HepG2 (cell line): ENCODE measurements at places on chromosomes 7 and 10. TPM values are rescaled to one million over a fixed set of nuclear protein-coding genes. Genes with fewer than 3 reads are reported as not detected.

DNA sequence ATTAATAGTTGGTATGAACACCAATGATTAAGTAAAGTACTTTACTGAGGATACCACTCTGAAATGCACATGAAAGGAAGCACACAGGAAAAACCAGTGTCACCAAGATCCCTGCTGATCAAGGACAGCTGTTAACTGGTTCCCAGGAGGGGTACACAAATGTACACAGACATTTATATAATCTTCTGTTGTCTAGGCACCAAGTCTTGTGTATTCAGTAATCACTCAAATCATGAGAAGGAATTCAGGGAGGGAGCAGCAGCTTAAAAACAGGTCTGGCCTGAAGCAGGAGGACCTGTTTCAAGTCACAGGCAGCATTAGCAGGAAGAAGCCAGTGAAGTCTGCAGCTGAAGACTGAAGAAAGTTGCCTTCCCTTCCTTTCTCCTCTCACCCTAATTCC, 18.7 kb downstream of the MPP7 start:
- H3K4me3 ChIP-seq, result no peak overlapping the region
- H3K36me3 ChIP-seq, result no peaks in the 10 kb centered on the region
- H3K4me1 ChIP-seq, result peaks cover 41% of the 10 kb centered on the region
- peak overlapping the region; percentile 44 for H3K27ac ChIP-seq
- DNase-seq, result peak; percentile 46

CREB5 gene
- 0.38 and 0.45 TPM in 2 replicates for total RNA-seq

DNA sequence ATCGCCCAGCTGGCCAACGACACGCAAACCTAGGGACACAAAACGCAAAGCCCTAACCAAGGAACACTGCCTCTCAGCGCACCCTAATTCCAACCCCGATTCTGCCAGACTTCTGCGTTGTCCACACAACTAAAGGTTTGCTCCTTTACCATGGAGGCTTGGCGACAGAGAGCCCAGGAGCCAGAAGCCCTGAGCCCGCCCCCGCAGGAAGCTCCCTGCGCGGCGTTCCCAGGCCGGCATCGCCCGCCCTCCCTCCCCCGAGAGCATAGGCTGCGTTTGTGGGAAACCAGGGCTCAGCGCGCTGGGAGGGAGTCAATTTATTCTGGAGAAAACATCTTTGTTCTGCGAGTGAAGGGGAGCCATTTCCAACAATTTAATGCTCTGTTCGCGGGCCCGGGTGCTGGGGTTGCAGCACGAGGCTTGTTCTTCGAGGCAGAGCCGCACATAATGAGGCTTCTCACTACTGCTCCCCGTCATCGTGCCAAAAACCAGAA, 103.9 kb downstream of the GRID1 start:
- DNase-seq, result no peak
- H3K4me1 ChIP-seq, result no peaks in the 10 kb centered on the region
- H3K4me3 ChIP-seq, result no peak overlapping the region
- H3K27me3 ChIP-seq, result peaks cover 48% of the 10 kb centered on the region
- H3K27ac ChIP-seq, result no peak overlapping the region

DNA sequence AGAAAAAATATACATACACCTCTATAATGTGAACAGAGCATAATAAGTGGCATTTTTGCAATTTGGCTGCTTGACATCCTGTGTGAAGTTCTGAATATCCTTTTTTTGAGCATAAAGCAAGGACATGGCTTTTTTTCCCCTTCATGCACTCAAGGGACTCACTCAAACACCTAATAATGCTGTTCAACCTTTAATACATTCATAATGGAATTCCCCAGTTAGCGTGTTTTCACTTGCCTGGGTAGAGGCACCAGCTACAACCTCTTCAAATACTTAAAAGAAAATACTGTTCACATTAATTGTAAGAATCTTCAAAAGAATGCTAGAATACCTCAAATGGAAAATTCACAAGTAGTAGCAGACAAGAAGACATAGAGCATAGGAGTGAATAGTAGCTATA, 316.8 kb downstream of the PCDH15 start:
- no peaks in the 10 kb centered on the region for H3K4me1 ChIP-seq
- no peak for DNase-seq
- no peaks in the 10 kb centered on the region for H3K36me3 ChIP-seq
- H3K27ac ChIP-seq, result no peak overlapping the region
- no peak overlapping the region for H3K4me3 ChIP-seq
- no peaks in the 10 kb centered on the region for H3K27me3 ChIP-seq

- H3K36me3 ChIP-seq, result no peaks in the 10 kb centered on the region
- H3K4me3 ChIP-seq, result no peak overlapping the region
- no peak for DNase-seq
- H3K4me1 ChIP-seq, result peaks cover 20% of the 10 kb centered on the region
- H3K27me3 ChIP-seq, result no peaks in the 10 kb centered on the region
These were observed 38.7 kb upstream of the SVOPL start for GRCh38 chr7:138739859-138740258.

ARHGEF35 gene
- 0.18 TPM in 1 of 2 replicates, not detected in the other for total RNA-seq

DNA sequence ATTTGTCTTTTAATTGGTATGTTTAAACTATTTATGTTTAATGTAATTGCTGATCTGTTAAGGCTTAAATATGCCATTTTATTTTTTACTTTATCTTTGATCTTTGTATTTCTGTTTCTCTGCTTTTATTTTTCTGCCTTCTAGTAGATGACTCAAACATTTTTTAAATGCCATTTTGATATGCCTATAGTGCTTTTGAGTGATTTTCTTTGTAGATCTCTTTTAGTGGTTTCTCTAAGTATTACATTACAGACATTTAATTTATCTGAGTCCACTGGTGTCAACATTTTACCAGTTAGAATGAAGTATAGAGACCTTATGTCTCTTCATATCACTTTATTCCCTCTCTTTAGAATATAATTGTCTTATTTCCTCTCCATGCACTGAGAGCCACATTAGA, 32.7 kb downstream of the IL6 start:
- H3K4me3 ChIP-seq, result no peak overlapping the region
- H3K27ac ChIP-seq, result no peak overlapping the region
- H3K27me3 ChIP-seq, result 0 out of 2 replicates have a peak, but pooled peaks cover 1% of the 10 kb centered on the region
- H3K36me3 ChIP-seq, result no peaks in the 10 kb centered on the region
- no peaks in the 10 kb centered on the region for H3K4me1 ChIP-seq

ELN gene
- 0.08 and 0.15 TPM in 2 replicates for total RNA-seq

GRCh38 chr7:17236603-17237002, 61.8 kb upstream of the AHR start:
- no peak for DNase-seq
- H3K36me3 ChIP-seq, result no peaks in the 10 kb centered on the region
- no peak overlapping the region for H3K27ac ChIP-seq
- H3K4me1 ChIP-seq, result peaks cover 22% of the 10 kb centered on the region
- peaks cover 8% of the 10 kb centered on the region for H3K27me3 ChIP-seq

DNA sequence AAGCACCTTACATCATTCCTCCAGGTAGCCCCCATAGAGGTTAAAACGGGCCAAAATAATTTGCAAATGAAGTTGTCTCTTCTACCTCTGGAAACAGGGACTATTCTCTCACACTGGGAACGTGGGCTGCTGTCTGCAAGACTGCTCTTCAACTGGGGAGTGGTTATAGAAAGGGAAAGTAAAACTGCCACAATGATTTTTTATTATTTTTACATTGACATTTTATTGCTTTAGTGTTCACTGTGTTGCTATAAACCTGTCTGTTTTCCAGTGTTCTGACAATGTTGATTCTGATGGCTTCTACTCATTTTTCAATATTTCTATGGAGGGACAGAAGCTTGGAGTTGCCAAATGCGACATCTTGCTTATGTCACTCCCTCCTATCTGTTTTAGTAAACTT, 115.1 kb upstream of the ANTXRL start:
- H3K4me1 ChIP-seq, result no peaks in the 10 kb centered on the region
- H3K4me3 ChIP-seq, result no peak overlapping the region
- DNase-seq, result no peak
- H3K36me3 ChIP-seq, result no peaks in the 10 kb centered on the region
- no peak overlapping the region for H3K27ac ChIP-seq
- no peaks in the 10 kb centered on the region for H3K27me3 ChIP-seq

- no peaks in the 10 kb centered on the region for H3K27me3 ChIP-seq
- no peaks in the 10 kb centered on the region for H3K36me3 ChIP-seq
- no peak for DNase-seq
- H3K27ac ChIP-seq, result no peak overlapping the region
- H3K4me3 ChIP-seq, result no peak overlapping the region
- no peaks in the 10 kb centered on the region for H3K4me1 ChIP-seq
These were observed 753.4 kb downstream of the NRG3 start for GRCh38 chr10:82628373-82628772.

DNA sequence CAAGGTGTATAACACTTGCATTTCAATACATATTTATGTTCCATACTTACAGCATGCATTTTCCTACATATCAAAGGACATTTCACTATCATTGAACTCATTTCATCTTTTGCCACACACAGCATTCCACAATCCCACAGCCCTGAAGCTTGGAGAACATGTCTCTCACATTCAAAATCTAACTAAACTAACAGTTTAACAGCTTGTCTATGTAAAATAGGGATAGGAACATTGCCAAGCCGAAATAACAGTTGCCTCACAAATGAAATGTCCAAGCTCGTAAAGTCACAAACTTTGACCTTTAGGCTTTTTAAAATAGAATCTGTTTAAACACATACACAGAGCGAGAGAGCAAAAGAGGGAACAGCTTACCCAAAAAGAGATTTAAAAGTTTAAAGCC, 65.3 kb downstream of the HGF start:
- no peaks in the 10 kb centered on the region for H3K36me3 ChIP-seq
- H3K27me3 ChIP-seq, result no peaks in the 10 kb centered on the region
- no peak overlapping the region for H3K4me3 ChIP-seq
- no peaks in the 10 kb centered on the region for H3K4me1 ChIP-seq
- DNase-seq, result no peak

- no peak overlapping the region for H3K27ac ChIP-seq
- H3K4me3 ChIP-seq, result no peak overlapping the region
- no peak for DNase-seq
- no peaks in the 10 kb centered on the region for H3K36me3 ChIP-seq
These were observed 196.8 kb upstream of the POT1 start for GRCh38 chr7:125126376-125126775.

FAM25A gene
- not detected in 2 replicates for total RNA-seq

GRCh38 chr10:28677888-28678686, 766 bp downstream of the BAMBI start:
- peaks cover 7% of the 10 kb centered on the region for H3K36me3 ChIP-seq
- H3K4me1 ChIP-seq, result peaks cover 31% of the 10 kb centered on the region
- H3K27ac ChIP-seq, result peak overlapping the region; percentile 71

CDC14C gene
- 0.09 TPM in 1 of 2 replicates, not detected in the other for total RNA-seq

GRCh38 chr10:43372765-43373361, 1.4 kb downstream of the FXYD4 start:
- no peak overlapping the region for H3K27ac ChIP-seq
- peaks cover 8% of the 10 kb centered on the region; the same call in 1 of the 3 replicates for H3K27me3 ChIP-seq

GRCh38 chr7:79130715-79131114, 322.8 kb downstream of the MAGI2 start:
- H3K4me1 ChIP-seq, result 0 out of 2 replicates have a peak, but pooled peaks cover 8% of the 10 kb centered on the region
- DNase-seq, result no peak
- no peaks in the 10 kb centered on the region for H3K36me3 ChIP-seq
- H3K27ac ChIP-seq, result no peak overlapping the region

MBLAC1 gene
- 1.8 and 2.1 TPM in 2 replicates for total RNA-seq

RSU1 gene
- 35.1 and 49.7 TPM in 2 replicates for total RNA-seq

WEE2 gene
- total RNA-seq, result not detected in 2 replicates

- H3K4me3 ChIP-seq, result peak overlapping the region; percentile 95
- H3K27ac ChIP-seq, result peak overlapping the region; percentile 70
- peaks cover 71% of the 10 kb centered on the region for H3K4me1 ChIP-seq
- H3K36me3 ChIP-seq, result peaks cover 7% of the 10 kb centered on the region; the same call in 2 of the 3 replicates
- H3K27me3 ChIP-seq, result no peaks in the 10 kb centered on the region; the same call in 2 of the 3 replicates
These were observed 548 bp downstream of the AGAP3 start for GRCh38 chr7:151086802-151087244.

DNA sequence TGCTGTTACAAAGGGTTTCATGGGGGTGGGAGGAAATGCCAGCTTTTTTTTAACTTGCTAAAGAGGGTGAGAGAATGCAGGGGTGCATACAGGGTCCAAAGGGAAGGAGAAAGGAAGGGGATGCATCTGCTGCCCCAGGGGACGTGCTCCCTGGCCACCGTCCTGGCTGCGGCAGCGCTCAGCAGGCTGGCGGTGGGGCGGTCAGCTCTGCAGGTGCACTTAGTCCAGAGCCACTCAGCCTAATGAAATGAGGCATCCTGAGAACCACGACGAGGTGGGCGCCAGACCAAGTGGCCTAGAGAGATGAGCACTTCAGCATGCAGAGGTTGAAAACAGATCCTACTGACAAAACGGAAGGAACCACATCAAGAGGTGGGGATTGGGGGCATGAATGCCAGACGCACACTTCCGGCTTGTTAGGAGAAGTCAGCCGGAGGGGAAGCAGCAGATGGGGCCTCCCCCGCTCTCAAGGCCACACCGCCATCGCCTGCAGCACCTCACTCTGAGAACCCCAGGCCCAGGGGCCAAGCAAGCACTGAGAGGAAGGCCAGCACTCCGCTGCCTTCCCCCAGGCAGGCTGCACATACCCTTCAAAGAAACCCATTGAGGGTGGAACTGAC, 94.5 kb downstream of the MAD1L1 start:
- H3K27me3 ChIP-seq, result no peaks in the 10 kb centered on the region
- no peaks in the 10 kb centered on the region for H3K4me1 ChIP-seq
- H3K4me3 ChIP-seq, result no peak overlapping the region
- peaks cover 11% of the 10 kb centered on the region for H3K36me3 ChIP-seq
- H3K27ac ChIP-seq, result no peak overlapping the region
- no peak for DNase-seq

DNA sequence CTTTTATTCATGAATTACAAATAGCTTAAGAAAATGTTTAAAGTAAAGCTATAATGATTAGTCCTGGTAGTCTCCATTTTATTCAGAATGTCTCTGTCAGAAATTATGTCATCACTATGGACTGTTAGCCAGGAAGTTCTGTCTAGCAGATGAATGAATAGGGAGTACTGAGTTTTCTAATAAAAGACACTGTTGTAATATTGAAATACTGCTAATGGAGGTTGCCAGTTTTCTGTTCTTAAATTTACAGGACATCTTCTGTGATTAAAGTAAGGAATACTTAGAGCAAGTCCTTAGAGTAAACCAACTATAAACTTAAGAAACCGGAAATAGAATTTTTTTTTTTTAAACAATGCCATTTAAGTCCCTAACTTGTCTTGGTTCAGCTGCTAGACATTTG, 309.8 kb downstream of the ADK start:
- no peaks in the 10 kb centered on the region for H3K27me3 ChIP-seq
- no peaks in the 10 kb centered on the region for H3K36me3 ChIP-seq
- H3K27ac ChIP-seq, result no peak overlapping the region
- DNase-seq, result no peak
- no peak overlapping the region for H3K4me3 ChIP-seq

- DNase-seq, result no peak
- H3K4me1 ChIP-seq, result no peaks in the 10 kb centered on the region
- no peaks in the 10 kb centered on the region for H3K27me3 ChIP-seq
- H3K27ac ChIP-seq, result no peak overlapping the region
- H3K36me3 ChIP-seq, result no peaks in the 10 kb centered on the region
These were observed 140.5 kb downstream of the CHCHD3 start for GRCh38 chr7:132941428-132941827.
